ENCODE measurements at places on chromosomes 7 and 10.
A peak's percentile ranks its signal among the peaks of the same experiment; 100 is the strongest.

GRCh38 chr7:96196676-96197075 is 125.2 kb downstream of the SLC25A13 start:
- no peak for DNase-seq

GRCh38 chr7:36777062-36777461 is 52.8 kb upstream of the AOAH start:
- DNase-seq: no peak

DNA sequence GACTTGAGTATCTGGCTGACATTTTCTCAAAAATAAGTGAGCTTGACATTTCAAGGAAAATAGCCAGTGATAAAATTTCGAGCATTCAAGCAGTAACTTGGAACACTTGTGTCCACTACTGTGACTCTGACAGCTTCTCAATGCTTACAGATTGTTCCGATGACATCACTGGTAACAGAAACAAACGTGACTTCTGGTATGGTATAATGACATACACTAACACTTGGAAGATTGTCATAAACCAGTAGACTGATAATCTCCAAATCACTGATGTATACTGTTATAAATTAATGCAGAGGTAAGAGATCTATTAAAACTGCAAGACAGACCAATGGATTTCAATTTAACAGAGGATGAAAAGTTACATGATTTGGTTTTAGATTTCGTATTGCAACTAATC is 6.5 kb downstream of the MINDY3 start:
- DNase-seq: no peak

DNA sequence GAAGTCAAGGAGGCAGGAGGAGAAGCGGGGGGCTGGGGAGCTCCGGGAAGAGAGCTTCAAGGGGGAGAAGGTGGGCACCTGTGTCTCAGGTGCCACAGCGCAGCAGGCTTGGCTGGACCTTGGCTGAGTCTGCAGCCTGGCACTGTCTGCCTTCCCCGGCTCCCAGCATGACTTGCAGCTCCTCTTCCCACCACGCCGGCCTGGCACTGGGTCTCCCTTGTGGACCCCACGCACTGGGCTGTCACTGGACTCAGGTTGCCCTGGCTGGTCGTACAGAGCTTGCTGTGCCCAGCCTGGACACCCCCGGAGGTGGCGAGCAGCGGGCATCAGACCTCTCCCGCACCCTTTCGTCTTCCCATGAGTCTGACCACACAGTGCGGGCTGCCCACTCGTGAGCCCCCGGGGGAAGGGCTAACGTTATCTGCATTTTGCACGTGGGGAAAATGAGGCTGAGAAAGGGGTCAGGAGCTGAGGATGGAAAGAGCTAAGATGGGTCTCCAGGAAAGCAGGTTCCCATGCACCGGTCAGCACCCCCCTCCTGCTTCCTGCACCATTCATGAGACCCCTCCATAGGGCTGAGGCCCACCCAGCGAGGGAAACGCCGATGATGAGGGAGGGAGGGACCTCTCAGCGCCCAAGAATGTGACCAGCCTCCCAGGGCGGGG is 40.3 kb upstream of the PSMG3 start:
- no peak for DNase-seq

DNA sequence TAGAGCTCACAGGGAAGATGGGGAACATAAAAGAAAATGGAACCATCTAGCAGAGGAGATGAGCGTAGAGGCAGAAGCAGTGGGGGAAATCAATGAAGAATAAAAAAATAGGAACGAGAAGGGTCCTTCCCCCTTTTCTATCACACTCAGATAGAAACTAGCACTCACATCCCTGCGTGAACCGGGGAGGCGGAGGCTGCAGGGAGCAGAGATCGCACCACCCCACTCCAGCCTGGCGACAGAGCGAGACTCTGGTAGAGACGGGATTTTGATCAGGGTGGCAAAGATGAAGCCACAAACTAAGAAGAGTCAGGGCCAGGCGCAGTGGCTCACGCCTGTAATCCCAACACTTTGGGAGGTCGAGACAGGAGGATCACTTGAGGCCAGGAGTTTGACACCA is 64.7 kb upstream of the ECHDC3 start:
- DNase-seq: no peak

- DNase-seq: no peak
Measured at GRCh38 chr10:76881477-76882220, 756.0 kb downstream of the KCNMA1 start.

GRCh38 chr10:101716891-101717659 is 22.1 kb upstream of the FBXW4 start:
- no peak for DNase-seq

- no peak for DNase-seq
Measured at GRCh38 chr7:76193883-76194282, 7.8 kb upstream of the SRRM3 start.

GRCh38 chr7:116671681-116672595 is at the start of gene MET:
MET (plus strand) TSS chr7:116672196; CDS start chr7:116699085, 26,889 bp downstream.
- DNase-seq: no peak

DNA sequence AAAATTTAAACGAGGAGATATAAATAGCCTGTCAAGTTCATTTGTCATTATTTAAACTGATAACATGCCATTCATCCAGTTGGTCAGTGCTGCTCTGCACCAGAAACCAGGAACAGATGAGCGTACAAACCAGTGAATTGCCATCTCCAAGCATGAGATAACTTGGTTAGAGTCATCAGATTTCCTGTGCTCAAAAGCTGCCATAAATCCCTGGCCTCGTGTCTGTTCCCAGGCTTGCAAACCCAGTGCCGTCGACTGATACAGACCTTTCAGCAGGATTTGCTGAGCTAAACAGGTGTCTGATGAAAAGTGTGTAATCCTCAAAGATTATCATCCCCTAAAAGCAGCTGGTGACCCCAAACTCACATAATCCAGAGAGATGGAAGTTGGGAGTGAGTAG is 96.0 kb upstream of the SAMD8 start:
- DNase-seq: no peak

DNA sequence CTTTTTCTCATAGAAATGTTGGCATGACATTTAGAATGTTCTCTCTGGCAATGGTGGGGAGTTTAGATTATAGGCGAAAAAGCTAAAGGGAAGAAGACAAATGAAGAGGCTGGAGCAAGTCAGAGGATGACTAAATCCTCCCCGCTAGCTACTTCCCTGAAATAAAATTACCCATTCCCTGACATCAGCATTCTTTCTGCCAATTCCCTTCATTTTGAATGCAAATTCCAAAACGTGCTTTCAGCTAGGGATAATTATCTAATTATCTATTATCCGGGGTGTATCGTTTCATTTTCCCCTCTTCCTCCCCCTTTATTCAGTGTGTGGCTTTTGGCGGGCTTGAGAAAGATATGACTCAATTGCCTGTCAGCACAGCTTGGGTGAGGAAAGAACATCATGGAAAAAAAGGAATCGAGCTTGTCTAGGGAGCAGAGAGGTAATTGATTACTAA is 672.3 kb downstream of the TNS3 start:
- DNase-seq: no peak

GRCh38 chr7:103875718-103876117 is 113.7 kb downstream of the RELN start:
- no peak for DNase-seq

DNA sequence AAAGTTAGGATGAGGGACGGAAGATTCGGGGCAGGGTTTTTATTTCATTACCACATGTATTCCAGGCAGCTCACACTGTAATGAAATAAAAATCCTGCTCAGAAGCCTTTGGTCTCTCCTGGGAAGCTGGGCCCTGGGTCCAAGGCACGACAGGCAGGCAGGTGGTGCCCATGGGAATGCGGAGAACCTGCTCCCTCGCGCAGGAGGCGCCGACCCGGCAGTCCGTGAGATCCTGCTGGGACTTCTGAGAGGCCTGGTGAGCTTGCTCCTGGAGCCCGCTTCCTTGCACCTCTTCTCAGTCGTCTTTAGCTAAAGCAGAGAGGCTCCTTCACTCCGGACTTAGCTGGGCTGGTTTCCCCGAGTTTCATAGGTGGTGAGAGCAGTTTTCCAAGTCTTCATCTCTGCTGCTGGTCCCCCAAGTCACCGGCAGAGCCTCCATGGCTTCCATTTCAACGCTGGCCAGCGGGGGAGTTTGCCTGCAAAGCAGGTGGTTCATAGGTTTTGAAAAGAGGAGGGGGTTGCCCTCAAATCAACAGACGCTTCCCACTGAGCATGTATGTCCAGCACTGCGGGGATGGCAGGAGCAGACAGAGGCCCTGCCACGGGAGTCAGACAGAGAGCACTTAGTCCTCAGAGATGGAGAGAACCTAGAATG is 24.5 kb downstream of the IL15RA start:
- no peak for DNase-seq

GRCh38 chr10:49741108-49741995 is 20.8 kb downstream of the OGDHL start:
- DNase-seq: no peak

DNA sequence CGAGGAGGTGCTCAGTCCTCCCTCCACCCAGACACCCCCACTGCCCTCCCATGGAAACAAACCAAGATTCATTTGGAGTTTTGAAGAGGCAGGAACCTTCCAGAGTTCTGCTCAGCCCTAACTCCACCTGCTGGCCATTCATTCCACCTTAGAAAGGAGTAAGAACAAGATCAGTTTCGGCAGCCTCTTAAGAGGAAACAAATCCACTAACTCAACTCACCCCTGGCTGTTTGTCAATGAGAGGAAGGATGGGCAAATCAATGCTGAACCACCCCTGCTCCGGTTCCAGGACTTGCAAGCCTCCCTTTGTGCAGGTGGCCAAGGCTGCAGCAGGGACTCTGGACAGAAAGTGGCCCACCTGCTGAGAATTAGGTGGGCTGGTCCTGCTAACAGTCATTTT is 26.2 kb downstream of the CCDC3 start:
- DNase-seq: no peak

DNA sequence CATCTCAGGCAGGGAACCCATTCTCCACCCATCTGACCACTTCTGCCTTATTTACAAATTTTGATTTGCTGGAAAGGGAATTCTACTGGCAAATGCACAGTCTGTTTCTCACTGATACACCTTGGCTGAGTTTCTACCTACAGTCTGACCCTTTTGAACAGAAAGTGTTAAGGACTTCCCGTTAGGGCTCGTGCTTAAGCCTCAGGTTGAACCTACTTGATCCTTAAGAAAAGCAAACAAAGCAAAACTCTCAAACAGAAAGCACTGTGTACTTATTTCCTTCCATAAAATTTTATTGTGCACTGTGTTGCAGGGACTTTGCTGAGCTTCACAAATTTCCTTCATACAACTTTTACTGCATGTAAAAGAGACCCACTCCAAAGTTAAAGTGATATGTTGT is 367.8 kb downstream of the NRG3 start:
- no peak for DNase-seq

GRCh38 chr10:21285742-21286331 is 239.6 kb downstream of the SKIDA1 start:
- DNase-seq: no peak

- DNase-seq: no peak
Measured at GRCh38 chr10:112896273-112896672, 53.8 kb upstream of the TCF7L2 start.

DNA sequence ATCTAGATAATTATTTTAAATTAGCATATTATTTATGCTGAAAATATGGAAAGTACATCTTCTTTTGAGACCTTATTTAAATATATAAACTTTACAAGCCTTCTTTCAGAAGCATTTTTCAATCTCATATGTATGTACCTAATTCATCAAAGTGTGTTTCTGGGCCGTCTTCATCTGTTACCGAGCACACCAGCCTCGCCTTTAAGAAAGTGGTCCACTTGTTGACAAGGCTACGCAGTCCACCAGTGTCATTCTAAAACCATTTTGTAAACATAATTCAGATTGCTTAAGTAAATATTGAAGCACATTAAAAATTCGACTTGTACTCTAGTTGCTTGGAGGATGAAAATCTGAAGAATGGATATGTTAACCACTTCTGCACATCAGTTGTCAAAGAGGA is 116.3 kb downstream of the SEMA3C start:
- DNase-seq: no peak

GRCh38 chr10:35998026-35998425 is 355.9 kb upstream of the FZD8 start:
- DNase-seq: no peak

DNA sequence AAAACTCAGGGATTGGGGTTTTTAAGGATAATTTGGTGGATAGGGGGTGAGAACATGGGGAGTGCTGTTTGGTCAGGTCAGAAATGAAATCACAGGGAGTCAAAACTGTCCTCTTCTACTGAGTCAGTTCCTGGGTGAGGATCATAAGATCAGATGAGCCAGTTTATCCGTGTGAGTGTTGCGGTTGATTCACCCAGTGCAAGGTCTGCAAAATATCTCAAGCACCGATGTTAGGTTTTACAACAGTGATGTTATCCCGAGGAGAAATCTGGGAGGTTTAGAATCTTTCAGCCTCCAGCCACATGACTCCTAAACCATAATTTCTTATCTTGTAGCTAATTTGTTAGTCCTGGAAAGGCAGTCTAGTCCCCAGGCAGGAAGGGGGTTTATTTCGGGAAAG is 31.7 kb upstream of the AGR2 start:
- no peak for DNase-seq

- DNase-seq: peak; percentile 94
Measured at GRCh38 chr10:4246881-4247358, 461.9 kb upstream of the KLF6 start.

GRCh38 chr7:133618970-133619369 is 366.1 kb downstream of the EXOC4 start:
- no peak for DNase-seq

DNA sequence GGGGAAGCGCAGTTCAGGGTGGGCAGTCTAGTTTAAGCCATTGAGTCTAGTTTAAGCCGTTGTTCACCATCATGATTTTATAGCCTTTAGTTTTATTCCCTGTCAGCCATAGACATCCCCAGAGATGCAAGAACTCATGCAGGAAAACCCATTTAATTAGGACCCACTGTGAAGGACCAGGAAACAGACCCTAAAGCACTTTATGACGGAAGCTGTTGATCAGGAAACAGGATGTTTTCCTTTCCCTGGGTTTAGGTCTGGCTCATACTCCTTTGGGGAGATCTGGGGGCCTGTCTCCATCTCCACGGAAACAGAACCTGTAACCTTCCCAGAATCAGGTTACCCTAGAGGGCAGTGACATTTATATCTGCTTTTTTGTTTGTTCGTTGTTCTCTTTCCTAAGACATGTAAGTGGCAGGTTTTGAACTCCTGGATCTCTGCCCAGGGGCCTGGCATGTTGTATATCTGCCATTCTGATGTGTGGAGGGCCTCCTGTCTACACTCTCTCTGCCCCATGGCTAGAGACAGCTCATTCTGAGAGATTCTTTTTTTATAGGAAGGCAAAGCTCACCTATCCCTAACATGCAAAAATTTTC is 657.2 kb upstream of the GALNT17 start:
- no peak for DNase-seq

DNA sequence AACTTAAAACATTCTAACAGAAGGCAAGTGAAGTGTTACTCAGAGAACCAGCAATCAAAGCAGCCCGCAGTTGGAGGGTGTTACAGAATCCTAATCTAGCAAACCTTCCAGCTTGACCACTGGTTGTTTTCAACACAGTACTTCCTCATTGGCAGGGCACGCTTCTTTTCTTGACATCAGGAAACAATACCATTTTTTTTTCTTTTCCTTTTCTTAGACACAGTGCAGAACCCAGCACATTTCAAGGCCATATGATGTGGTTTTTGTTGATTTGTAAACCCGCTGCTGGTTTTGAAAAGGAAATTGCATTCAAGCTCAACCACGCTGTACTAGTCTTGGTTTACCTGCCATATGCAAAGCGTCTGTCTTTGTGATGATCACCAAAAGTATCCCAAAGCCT is 33.4 kb downstream of the RHOBTB1 start:
- DNase-seq: no peak

Measured in AG04449 (cell line).